ENCODE measurements at places on chromosomes 6 and 20.
A peak's percentile ranks its signal among the peaks of the same experiment; 100 is the strongest.

- DNase-seq: no peak
These were observed 17.9 kb downstream of the BPHL start for GRCh38 chr6:3136292-3137011.

GRCh38 chr6:8218861-8219260, 116.5 kb upstream of the EEF1E1 start:
- DNase-seq: no peak

DNA sequence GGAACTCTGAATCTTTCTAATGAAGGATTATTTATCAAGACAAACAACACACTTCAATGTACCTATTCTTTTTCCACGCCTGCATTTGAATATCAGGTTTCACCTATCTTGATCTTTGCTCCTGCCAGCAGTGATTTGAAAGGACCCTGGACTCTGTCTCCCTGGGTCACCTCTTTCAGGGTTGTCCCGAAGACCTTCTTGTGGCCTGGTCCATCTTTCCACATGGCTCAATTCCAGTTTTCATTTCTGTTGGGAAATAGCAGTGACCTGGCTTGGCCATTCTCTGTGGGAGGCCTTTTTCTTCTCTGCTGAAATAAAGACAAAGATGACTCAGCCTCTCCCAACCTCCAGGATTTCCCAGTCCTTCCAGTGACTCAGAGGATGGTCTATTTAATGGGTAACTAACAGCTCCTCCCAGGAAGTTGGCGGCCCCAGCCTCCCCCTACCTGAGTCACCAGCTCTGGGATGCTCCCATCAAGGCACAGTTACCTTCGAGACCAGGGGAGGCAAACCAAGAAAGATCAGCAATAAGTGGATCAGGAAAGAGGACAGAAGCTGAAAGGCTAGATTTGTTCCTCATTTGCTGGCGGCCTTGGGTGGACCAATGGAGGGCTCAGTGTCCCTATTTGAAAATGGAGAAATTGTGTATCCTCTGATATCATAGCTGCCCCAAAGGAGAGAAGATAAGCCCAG, 120.2 kb upstream of the RNF24 start:
- peak; percentile 90 for DNase-seq

DNA sequence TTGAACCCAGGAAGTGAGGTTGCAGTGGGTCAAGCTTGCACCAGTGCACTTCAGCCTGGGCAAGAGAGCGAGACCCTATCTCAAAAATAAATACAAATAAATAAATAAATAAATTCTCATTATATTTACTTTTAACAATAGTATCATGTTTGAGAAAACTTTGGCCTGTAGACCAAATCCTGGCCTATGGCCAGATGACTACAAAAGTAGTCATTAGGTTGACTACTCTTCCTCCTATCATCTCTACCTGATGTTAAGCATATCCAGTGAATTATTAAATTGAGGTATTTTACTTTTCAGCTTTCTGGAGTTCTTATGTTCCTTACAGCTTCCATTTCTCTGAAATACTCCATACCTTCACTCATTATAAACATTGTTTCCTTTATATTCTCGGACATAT, 280.6 kb downstream of the LAMA2 start:
- no peak for DNase-seq

GRCh38 chr6:124676033-124676432, 286.2 kb upstream of the RNF217 start:
- DNase-seq: peak; percentile 41

- DNase-seq: no peak
These were observed 56.0 kb upstream of the HEY2 start for GRCh38 chr6:125693480-125693879.

DNA sequence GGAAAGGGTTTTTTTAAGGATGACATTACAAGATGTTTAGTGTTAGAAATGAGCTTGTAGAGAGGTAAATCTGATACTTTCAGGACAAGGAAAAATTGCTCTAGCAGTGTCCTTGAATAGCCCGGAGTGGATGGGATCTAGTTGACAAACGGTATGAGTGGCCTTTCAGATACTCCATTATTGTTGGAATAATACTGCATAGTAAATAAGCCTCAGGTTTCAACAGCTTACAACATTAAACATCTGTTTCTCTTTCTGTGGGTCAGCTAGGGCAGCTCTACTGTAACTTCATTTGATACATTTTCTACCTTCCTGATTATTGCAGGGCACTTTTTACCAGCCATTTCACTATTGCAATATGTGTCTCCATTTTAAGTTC, 118.0 kb downstream of the B3GAT2 start:
- no peak for DNase-seq

- DNase-seq: no peak
These were observed 445.8 kb upstream of the CITED2 start for GRCh38 chr6:139820210-139820609.

- DNase-seq: no peak
These were observed 311.5 kb upstream of the ID4 start for GRCh38 chr6:19525673-19526072.

DNA sequence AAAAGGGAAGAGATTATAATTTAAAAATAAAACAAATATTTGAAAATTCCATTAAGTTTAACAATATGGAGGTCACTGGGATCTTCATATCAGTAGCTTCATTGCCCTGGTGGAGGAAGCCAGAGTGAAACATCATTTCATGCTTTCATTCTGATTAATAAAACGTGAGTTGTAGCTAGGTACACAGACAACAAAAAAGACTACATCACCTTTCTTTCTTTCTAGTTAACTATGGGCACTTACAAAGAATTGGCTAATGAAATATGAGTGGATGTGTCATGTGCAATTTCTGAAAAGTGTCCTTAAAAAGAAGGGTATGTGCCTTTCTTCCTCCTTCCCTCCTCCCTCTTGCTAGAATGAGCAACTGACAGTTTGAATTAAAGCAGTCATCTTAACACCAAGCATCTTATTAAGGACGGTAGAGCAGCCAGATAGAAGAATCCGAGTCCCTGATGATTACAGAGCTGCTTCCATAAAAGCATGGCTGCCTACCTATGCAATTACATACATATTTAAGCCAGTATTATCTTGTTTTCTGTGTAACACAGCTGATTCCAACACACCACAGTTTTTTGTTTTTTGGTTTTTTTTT, 3.4 kb downstream of the SERAC1 start:
- no peak for DNase-seq

DNA sequence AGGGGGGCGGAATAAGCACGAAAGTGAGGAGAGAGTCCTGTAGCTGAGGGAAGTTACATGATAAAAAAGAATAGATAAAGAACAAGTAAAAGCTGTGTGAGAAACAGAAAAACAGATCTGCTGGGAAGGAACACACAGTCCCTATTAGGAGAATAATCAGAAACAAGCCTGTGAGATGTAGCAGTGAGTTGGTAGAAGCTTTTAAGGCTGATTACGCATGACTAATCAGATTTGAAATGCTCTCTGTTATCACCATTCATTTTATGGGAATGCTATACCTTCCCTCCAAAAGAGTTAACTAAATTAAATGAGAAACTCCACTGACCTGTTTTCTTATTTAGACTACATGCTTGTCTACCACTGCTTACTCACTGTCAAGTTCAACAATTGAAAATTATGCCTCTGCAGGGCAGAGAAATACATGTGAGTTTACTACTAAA, 15.8 kb downstream of the REPS1 start:
- no peak for DNase-seq

- no peak for DNase-seq
These were observed 70.9 kb downstream of the QKI start for GRCh38 chr6:163485388-163485851.

DNA sequence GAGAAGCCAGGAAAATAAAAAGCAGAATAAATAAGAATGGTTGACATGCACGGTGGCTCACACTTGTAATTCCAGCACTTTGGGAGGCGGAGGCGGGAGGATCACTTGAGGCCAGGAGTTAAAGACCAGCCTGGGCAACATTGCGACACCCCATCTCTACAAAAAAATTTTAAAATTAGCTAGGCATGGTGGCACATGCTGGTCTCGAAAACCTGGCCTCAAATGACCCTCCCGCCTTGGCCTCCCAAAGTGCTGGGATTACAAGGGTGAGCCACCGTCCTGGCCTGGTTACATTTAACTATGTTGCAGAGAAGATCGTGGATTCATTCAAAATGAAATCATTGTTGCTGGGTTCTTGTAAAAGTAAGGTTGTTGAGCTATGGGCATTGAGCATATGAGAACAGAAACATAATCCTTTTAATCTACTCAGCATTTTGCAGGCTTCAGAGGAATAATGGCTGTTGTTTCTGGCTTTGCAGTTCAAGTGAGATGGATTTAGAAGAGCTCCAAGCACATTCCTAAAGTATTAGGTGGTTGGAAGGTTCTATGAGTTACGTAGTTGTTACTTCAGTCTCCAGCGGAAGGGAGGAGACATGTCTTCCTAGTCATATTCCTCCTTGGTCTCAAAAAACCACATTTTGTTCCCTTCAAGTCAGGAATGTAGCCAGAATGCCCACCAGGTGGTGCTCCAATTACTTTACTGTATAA, 45.6 kb upstream of the RAB23 start:
- peak; percentile 98 for DNase-seq

DNA sequence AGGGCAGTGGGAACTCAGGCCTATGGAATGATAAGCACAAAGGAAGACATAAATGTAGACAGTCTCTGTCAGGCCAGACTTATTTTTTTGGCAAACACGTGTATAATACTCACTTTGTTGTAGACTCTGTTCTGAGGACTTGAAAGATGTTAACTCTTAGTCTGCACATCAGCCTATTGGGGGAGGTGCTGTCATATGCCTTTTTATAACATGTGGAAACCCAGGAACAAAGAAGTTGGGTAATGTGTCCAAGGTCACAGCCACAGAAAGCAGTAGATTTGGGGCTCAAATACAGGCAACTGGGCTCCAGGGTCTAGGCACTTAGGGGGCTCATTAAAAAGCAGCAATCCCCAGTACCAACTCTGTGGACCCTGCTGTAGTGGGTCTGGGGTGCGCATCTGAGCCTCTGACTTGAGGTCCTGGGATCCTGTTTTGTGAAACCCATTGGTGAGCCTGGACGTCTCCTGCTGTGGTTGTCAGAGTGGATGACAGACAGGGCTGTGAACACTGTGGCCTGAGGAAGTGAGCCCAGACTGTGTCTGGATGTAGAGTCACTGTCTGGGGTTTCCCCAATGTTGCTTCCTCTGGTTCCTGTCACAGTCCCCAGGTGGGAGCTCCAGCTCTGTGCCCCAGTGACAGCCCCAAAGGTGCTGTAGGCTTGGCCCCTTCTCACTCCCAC, 50.0 kb downstream of the CDH26 start:
- DNase-seq: no peak

GRCh38 chr6:37032239-37032638, 26.8 kb downstream of the FGD2 start:
- DNase-seq: no peak

GRCh38 chr6:10146715-10147451, 268.0 kb downstream of the TFAP2A start:
- peak; percentile 35 for DNase-seq

GRCh38 chr20:1204576-1204975, 1.3 kb downstream of the C20orf202 start:
- no peak for DNase-seq

DNA sequence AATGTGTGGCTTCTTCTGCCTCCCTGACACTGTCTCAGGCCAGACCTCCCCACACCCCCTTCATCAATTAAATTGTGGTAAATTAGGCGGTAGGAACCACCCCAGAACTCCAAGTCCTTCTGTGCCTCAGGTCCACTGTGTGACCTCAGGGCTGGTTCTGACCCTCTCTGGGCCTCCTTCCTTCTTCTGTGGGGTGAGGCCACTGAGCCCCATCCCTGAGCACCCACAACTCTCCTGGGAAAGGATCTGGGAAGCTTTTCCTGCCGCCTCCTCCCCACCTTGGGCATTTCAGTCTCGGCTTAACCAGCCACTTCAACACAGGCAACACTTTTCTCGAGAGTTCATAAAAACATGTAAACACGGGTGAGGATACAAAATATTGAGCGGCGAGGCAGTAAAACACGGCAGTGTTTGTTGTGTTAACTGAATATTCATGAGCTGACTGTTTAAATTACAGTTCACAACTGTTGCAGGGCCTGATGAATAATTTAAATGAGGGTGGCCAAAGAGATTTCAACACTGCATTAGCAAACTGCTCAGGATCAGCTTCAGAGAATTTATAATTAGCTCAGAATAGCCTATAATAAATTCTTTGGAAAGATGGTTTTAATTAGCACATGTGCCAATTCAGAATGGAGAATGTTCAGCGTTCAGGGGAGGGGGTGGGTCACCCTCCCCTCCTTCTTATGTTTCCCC, 112.1 kb downstream of the TOX2 start:
- DNase-seq: no peak

- no peak for DNase-seq
These were observed 16.8 kb downstream of the IL17F start for GRCh38 chr6:52227495-52227894.

DNA sequence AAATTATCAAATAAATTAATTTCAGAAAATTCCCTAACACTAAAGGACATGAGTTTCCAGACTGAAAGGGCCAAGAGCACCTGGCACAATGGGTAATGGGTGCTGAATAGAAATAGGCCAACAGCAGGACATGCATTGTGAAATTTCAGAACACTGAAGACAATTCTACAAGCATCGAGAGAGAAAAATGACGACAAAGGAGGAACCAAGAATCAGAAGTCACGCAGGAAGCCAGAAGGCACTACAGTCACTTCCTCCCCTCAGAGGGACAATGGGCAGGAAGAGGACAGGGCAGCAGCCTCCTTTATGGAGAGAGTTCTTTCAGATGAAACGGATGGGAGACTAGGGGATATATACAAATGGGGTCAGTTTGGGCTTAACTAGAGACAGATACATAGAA, 29.6 kb downstream of the PCNA start:
- no peak for DNase-seq

DNA sequence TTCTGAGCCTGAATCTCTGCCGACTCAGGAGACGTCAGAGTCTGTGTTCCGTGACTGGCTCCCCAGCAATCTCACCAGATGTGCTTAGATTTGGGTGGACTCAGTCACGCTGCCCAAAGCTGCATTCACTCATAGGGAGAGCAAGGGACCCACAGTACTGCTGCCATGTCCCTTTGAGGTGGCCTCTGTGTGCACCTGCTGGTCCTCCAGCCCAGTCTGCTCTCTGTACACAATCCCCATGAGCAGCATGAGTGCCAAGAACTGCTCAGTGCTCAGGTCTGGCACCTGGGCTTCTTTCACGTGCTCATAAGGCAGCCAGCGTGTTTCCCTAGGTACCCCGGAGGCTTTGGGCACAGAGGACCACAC, 44.2 kb upstream of the TIAM2 start:
- DNase-seq: no peak

Measured in fibroblast of the conjunctiva (primary cell).